Inflammatory macrophage (primary cell): ENCODE measurements at places on chromosomes 12 and 14.

- no peak for DNase-seq
Measured at GRCh38 chr12:69901221-69901905, 76.3 kb downstream of the MYRFL start.

- no peak for DNase-seq
Measured at GRCh38 chr14:44589180-44589579, 82.1 kb upstream of the FSCB start.

DNA sequence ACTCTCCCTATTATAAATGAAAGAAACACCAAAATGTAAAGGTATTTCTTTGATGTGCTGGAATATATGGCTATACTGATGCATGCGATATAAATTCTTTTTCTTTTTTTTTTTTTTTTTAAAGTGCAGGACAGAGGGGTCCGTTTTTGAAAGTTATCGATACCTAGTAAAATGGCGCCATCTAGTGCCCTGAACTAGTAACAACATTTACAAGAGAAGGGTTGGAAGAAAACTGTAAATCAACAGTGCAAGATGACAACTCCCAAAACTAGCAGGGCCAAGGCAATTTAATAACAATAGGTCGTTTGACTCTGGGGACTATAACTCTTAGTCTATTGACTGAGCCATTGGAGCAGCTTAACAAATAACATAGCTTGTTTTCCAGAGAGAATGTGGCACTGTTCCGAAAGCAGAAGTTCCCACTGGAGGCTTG lies 137.7 kb downstream of the SPTSSA start:
- DNase-seq = peak; percentile 22

DNA sequence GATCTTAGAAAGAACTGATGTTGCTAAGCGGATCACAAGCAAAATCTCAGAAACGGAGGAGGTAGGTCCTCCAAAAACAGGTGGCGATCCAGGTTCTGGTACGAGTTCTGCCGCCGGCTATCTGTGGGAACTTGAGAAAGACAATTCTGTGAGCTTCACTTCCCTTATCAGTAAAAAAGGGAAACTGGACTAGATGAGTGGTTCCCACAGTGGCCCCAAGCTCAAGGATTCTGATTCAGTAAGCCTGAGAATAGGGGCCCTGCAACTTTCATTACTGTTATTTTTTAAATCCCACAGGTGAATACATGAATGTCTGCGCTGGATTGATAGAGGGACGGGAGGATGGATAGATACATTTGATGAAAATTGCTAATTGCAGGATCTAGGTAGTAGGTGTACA lies 160.2 kb downstream of the PPM1H start:
- peak; percentile 50 for DNase-seq

- peak; percentile 60 for DNase-seq
Measured at GRCh38 chr14:59897757-59898383, 22.1 kb upstream of the LRRC9 start.

DNA sequence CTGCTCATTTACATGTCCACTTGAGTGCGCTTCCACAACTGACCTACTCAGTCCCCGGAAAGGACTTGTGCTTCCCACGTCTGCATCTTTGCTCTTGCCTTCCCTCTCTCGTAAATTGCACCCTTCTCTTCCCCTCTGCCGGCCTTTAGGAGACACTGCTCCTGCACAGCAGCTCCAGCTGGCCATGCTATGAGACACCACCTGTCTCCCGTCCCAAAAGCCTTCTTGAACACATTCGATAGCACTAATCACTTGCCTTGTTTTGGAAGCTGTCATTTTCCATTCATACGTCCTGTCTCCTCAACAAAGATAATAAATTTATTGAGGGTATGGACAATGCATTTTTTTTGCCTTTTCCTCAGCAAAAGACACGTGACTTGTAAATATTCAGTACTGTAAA lies 15.7 kb upstream of the KCNA1 start:
- DNase-seq = no peak

GRCh38 chr14:49586673-49587460 lies 687 bp upstream of the RPS29 start:
- DNase-seq = peak; percentile 72

DNA sequence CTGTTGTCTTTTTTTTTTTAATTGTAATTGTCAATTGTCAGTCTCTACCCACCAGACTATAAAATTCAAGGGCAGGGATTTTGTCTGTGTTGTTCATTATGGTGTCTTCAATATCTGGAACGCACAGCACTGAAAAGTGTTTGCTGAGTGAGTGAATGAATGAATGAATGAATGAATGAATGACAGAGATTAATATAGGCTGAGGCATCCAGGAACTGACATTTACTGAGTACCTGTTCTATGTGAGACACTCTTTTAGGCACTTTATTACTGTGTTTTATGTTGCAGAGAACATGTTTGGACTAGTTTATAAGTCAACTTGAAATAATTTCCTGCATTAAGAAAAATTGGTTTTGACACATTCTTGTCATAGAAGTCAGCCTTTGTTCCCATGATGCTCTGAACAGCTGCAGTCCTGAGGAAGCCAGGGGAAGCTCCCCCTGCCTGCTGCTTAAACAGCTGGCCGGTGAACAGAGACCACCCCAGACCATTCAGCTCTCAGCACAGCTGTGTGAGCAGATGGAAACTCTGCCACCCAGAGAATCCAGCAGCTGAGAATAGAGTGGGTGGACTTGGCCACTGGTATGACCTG lies 160.7 kb upstream of the CCND2 start:
- DNase-seq = no peak

GRCh38 chr12:121789800-121790728 lies 3.4 kb downstream of the RHOF start:
- DNase-seq = peak; percentile 89

DNA sequence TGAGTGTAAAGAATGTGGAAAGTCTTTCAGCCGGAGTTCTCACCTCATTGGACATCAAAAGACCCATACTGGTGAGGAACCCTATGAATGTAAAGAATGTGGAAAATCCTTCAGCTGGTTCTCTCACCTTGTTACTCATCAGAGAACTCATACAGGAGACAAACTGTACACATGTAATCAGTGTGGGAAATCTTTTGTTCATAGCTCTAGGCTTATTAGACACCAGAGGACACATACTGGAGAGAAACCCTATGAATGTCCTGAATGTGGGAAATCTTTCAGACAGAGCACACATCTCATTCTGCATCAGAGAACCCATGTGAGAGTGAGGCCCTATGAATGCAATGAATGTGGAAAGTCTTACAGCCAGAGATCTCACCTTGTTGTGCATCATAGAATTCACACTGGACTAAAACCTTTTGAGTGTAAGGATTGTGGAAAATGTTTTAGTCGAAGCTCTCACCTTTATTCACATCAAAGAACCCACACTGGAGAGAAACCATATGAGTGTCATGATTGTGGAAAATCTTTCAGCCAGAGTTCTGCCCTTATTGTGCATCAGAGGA lies 25.1 kb upstream of the ZNF268 start:
- no peak for DNase-seq

GRCh38 chr12:45268672-45269411 lies 52.9 kb downstream of the ANO6 start:
- DNase-seq = no peak

DNA sequence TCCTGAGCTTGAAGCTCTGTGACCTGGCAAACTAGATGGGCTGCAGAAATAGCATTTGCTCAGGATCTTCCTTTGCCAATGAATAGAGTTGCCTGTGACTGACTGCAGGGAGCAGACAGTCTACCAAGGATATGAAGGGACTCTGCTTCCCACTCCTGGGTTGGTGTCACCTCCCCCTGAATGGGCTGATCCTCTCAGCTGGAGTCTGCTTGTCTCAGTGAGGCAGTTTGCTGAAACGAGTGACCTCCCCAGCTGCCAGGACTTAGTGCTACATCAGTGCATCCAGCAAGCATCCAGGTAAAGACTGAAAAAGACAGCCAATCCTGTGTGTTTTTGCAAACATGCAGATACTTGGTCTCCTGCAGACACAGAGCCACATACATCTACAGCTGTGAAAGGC lies 28.5 kb downstream of the PAH start:
- DNase-seq = no peak

DNA sequence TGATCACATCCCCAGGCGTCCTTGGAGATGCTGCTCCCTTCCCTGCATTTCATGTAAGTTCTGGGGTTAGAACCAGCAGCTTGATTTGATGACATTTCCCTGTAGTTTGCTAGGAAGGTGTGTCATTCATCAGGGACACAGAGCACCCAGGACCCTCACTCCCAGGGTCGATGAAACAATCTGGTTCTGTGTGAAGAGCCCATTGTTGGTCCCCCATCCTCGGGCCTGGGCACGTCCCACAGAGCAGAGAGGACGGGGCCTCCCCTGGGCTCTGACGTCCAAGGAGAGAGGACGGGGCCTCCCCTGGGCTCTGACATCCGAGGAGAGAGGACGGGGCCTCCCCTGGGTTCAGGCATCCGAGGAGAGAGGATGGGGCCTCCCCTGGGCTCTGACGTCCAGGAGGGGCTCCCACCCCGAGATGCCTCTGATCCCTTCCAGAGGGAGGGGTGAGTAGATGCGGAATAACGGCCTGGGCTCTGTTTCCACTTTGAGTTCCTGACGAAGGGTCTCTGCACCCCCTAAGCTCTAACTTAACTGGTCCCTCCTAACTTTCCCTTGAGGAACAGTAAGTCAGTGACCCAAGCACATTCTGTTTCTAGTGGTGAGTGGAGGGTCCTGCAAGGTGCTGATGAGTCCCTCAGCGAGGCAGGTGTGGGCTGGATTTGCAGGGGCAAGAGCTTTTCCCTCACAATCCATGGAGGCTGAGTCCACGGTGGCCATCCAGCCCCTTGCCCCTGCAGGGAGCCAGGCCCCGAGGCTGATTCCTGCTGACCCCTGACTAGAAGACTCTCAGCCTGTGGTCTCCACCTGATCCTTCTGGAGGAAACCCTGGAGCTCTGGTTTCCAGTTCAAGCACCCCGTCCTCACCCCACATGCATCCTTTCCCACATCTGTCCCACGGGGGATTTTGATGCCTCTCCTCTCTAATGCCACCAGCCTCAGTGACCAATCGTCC lies 35.5 kb upstream of the SFSWAP start:
- DNase-seq = no peak

- DNase-seq = no peak
Measured at GRCh38 chr12:65427646-65428045, 149.2 kb downstream of the MSRB3 start.

DNA sequence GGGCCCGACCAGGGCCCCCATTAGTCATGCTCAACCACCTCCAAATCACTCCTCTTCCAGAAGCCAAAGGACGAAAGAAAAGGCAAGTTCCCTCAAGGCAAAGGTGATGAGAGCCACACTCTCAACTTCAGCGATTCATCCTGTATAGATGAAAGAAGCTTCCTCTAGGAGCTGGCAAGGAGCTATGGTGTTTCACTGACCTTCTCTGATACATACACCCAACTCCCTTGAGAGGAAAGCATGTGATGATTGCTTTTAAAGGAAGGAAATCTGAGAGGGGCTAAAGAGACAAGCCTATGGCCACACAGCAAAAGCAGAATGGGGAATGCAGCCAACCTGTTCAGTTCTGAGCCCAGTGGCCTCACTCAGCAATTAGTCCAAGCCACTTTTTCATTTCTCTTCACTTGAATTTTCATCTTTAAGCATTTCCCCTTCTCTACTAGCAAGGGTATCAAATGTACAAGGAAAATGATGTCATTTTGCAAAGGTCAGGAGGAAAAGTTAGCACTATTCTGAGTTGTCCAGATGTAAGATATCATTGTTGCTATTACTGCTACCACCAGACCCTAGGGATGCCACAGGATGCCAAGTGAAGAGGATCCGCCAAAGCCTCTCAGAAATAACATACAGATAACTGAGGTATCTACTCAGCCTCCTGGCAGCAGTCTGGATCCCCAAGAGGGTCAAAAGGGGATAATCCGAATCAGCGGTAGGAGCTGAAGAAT lies 82.5 kb downstream of the MAP3K9 start:
- DNase-seq = no peak

GRCh38 chr12:91883811-91884210 lies 261.8 kb downstream of the BTG1 start:
- no peak for DNase-seq

DNA sequence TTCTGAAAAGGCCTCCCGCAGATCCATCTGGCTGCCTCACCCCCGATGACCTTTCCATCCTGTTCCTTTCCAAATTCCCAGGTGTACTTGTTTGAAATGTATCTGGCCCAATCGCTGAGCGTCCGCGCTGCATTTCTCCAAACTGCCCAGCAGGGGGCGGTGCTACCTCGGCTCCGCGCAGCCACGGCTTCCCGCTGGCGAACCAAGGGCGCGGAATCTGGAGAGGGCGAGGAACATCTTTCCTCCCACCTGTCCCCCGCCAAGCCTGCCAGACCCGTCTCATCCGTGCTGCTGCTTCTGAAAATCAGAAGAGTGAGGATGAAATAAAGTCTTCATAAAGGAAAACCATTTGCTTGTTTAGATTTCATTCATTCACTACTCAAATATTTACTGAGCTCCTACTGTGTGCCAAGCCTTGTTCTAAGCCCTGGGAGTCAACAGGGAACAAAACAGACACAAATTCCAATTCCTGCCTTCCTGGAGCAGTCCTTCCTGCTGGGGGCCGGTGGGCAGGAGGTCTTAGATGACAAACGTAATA lies 16.8 kb upstream of the MYL2 start:
- DNase-seq = peak; percentile 63

DNA sequence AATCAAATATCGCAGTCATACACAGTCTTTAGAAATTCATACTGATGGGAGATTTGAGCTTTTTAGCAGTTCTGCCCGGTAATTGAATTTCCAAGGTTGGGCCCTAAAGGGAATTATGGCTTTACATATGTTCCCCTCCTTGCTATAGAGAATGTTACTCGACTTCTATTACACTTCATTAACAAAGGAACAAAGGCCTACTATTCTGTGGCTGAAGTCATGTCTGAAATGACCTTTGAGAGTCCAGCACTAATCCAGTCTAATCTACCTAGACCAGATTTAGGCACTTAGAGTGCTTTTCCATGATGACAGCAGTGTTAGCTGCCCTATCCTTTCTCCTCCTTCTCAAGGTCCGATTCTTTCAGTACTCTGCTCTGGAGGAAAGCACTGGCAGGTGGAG lies 305.3 kb downstream of the MED13L start:
- DNase-seq = no peak

DNA sequence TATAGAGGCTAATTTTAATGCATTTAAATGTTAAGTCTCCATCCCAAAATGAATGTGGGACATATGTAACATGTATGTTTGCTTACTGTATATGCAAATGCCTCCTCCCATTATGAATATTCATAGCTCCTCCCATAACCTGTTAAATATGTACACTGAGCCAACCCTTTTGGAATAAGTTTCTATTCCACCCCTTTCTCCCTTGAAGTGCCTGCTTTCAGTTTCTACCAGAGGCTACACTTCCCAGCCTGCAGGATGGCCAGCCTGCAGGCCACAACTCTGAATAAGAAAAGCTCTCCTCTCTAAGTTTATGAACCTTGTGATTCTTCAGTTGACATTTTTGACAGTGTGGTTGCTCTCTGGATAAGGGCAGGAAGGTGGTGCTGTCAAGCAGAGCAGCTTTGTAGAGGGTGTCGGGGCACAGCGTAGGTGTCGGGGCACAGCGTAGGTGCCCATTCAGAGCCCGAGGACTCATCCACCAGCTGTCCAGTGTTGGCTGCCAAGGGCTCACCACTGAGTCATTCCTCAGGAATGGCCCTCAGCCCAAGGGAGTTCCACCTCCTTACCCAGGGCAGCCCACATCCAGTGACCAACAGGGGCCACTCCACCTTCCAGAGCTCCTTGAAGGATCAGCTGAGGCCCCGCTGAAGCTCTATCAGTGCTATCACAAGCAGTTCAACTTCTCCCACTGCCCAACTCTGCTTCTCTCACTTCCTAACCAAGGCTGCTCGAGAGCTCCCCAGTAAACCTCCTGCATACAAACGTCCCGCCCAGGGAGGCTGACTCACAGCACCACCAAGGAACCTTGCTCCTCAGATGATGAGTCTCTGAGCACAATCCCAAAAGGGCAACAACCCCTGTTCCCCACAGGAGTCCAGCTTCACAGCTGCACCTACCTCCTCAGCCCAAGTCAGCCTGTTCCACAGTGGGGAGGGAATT lies 31.4 kb downstream of the VWF start:
- DNase-seq = peak; percentile 78

GRCh38 chr14:64704143-64704742 lies at the start of gene PLEKHG3:
Gene PLEKHG3, plus strand, starts transcription at chr14:64704424. Its CDS starts 23,208 bp downstream, at chr14:64727632.
- no peak for DNase-seq
